ENCODE measurements at places on chromosomes 6 and 20.

GRCh38 chr6:35948725-35949124 is 27.8 kb upstream of the SRPK1 start:
- peak; percentile 12 for DNase-seq

DNA sequence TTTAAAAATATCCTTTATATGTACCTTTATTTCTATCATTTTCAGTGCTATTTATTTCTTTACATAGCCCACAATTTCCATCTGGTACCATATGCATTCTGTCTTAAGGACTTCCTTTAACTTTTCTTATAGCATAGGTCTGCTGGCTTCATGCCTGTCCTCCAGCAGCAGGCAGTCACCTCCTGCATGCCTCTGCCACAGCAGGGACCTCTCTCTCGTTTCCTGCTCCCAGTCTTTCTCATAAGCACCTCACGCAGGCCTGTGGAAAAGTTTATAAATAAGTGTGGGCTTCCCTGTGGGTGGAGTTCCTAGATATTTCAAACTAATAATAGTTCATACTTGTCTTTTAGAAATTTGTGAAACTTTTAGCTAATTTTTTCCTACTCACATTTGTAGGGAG is 133.9 kb downstream of the KCNQ5 start:
- no peak for DNase-seq

- DNase-seq: no peak
Measured at GRCh38 chr6:37840940-37841300, 21.4 kb downstream of the ZFAND3 start.

GRCh38 chr6:25485821-25486534 is 166.0 kb upstream of the SCGN start:
- peak; percentile 36 for DNase-seq

DNA sequence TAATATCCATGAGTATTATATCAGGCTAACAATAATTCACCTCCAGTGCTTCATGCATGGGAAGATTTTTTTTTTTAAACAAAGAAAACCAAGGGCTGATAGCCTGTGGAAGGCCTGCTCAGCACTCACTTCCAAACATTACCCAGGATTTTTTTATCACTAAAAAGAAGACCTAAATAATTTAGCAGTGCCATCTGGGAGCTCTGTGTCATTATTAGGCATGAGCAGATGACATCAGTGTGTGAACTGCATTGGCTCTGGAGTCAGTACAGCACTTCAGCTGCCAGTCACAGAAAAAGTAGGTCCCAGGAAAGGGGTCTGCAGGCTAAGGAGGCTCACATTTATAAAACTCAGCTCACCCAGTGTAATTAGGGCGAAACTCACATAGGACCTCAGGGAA is 94.8 kb downstream of the COL21A1 start:
- DNase-seq: no peak

GRCh38 chr6:109702791-109703190 is 11.7 kb downstream of the FIG4 start:
- no peak for DNase-seq

GRCh38 chr6:125104425-125104824 is 49.1 kb upstream of the TPD52L1 start:
- no peak for DNase-seq

DNA sequence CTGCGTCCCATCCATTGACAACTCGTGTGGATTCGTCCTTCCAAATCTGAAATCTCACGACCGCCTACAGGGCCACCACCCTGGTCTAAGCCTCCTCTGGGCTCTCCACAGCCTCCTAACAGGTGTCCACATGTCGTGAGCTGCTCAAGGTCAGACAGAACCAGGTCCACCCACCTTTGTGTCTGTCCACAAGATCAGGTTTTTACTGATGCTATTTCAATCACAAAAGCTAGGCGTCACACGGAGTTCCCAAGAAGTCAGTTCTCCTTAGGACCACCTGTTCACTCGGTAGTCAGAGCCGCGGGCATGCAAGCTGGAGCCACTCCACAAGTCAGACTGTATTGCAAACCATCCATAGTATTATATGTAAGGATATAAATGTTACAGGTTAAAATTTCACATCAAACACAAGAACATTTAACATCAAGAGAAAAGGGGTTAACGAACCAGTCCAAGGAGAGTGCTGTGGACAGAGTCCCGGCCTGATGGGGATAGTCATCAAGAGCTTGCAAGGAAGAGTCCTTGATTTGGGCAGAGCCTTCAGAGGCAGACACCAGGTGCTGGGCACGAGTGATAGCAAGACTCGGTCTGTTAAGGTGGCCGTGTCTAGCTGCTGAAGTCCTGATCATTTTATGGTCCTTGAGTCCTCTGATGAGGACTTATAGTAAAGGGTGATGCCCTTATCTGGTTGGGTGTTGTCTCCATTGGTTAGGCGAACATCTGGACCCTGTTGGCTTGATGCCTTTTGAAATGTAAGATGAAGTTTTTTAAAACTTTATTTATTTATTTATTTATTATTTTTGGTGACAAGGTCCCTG is 731 bp upstream of the DNPH1 start:
- DNase-seq: no peak

DNA sequence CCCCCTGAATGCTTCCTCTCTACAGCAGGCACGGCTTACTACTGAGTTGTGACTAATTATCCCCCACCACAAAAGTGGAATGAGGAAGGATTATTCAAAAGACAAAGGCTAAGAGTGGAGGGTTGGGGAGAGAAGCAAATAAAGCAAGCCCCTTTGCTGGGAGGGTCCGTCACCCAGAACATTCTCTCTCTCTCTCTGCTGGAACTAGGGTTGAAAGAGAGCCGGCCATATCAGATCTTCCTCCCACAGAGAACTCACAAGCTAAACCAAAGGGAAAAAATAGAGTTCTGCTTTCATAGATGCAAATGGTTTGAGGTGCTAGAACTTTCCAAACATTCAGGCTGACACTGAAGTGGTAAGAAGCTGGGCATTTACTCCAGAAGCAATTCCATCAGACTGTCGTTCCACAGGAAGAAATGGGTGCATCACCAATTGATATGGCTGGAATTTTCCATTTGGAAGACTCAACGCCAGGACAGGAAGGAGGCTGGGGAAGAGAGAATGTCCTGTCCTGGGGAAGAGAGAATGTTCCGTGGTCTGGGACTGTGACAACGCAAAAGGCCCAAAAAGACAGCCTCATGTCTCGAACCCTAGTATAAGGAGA is 7.9 kb downstream of the ZMYND8 start:
- DNase-seq: no peak

- peak; percentile 43 for DNase-seq
Measured at GRCh38 chr6:134230087-134230700, 87.7 kb downstream of the SGK1 start.

DNA sequence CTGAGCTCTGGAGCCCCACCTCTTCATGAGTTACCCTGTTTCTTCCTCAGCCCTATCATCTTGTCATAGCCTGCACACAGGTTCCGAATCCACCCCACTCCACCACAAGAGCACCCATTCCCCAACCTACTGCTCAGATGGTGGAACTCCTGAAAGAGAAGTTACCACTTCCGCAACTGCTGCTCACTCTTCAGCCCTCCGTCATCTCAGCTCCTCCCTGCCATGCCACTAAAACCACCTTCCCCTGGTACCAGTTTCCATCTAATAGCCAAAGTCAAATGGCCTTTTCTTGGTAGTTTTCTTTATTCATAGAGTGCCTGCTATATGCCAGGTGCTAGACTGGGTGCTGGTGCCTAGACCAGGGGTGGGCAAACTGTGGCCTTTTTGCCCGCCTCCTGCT is 3.9 kb downstream of the RAB22A start:
- no peak for DNase-seq

DNA sequence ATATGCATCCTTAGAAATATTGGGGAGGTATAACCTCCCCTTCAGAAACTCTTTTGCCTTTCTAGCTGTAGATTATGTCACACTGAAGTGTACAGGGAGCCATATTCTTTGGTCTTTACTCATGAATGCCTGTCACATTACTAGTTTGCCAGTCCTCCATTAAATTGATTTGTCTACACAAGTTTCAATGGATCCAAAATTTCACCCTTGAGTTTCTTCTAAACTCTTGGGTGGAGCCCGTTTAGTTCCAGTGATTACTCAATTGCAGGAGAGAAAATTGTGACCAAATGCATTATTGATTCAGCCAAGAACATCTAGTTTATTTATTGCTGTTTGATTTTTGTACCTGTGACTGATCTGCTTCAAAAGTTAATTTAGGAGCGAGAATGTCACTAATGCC is 60.4 kb upstream of the TFB1M start:
- DNase-seq: no peak

- no peak for DNase-seq
Measured at GRCh38 chr6:142686507-142686887, 258.5 kb downstream of the HIVEP2 start.

Measured in hematopoietic multipotent progenitor cell (in vitro differentiated cells).